Left lung (tissue), 14 donors: ENCODE measurements at places on chromosomes 1 and 21. TPM values are rescaled to one million over a fixed set of nuclear protein-coding genes. Genes with fewer than 3 reads are reported as not detected.
A peak's percentile ranks its signal among the peaks of the same experiment; 100 is the strongest.

DNA sequence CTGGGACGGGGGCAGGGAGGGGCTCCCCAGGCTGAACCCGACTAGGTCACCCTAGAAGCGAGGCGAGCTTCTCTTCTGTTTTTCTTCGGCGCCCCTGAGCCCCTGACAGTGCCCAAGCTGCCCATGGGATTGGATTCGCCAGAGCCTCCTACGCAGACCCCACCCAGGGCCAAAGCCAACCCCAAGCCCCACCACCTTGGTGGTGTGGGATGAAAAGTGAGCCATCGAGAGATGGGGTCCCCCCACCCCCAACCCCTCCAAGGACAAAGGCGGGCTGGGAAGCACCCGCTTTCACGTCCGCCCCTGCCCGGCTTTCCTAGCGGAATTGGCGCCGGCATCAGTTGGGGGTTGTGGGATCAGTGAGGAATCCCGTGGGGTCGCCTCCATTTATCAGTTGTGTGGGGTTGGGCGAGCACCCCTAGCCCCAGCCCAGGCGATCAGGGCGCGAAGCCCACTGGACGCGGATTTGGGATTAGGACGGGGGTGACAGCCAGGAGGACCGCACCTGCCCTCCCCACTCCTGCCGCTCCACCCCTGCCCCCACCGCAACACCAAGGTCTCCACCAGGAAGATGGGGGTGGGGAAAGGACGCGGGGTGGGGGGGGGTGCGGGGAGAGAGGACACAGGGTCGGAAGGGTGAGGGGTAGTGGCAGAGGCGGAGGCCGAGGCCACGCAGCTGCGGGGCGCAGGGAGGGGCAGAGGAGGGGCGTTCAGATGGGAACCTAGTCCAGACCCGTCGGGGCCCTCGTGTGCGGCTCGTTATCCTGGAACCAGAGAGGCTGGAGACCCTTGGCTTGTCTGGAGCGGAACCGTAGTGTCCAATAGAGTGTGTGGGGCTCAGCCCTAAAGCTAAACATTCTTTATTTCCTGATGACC is 4.4 kb downstream of the TSPEAR start:
- H3K27ac ChIP-seq, result no peak overlapping the region
- peaks cover 63% of the 10 kb centered on the region for H3K27me3 ChIP-seq
- no peaks in the 10 kb centered on the region for H3K36me3 ChIP-seq
- H3K4me1 ChIP-seq, result peaks cover 6% of the 10 kb centered on the region
- H3K4me3 ChIP-seq, result no peak overlapping the region
- DNase-seq, result peak; percentile 67

DNA sequence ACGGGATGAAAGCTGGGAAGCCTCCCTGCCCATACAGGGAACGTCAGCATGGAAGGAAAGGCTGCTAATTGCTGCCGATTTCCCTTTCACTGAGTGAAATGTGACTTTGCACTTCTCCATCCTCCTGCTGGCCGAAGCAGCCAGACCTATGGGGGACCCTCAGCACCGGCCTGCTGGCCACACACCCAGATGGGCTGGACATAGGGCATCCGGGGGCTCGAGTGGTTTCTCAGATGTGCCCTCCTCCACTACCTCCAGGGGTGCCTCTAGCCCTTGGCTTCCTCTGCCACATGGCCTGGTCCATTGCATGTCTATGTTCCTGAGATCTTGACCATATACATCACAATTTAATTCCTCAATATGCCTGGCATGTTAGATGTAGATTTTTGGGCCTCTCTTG is 79.7 kb downstream of the LRRN2 start:
- H3K4me1 ChIP-seq, result no peaks in the 10 kb centered on the region
- no peaks in the 10 kb centered on the region for H3K36me3 ChIP-seq
- H3K27ac ChIP-seq, result no peak overlapping the region
- no peaks in the 10 kb centered on the region for H3K27me3 ChIP-seq
- DNase-seq, result no peak

DNA sequence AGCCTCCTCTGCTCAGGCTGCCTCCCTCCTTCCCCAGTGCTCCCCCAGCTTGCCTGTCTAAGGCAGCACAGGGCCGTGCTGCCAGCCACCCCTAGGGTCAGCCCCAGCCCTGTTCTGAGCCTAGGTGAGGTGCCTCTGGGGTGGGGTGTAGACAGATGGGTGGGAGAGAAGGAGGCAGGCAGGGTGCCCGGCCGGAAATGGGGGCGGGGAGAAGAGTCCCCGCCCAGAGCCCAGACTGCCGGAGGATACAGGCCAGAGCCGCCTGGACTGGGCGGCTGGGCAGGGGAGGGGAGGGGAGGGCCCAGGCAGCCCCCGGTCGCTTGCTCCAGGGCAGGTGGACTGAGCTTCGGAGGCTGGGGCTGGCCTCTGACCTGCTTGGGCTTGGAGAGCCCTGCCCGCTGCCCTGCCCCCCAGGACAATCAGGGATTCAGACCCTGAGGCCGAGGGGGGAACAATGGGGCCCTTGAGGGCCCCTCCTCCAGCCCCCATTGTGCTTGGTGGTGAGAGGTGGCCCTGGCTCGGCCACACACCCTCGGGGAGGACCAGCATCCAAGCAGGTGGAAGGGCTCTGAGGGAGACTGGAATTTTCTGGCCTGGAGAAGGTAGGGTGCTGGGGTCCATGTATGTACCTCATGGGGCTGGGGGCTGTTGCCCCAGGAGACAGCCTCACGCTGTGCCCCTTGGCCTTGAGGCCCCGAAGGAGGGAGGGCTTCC is at the start of gene GJC2:
GJC2 (plus strand) TSS at position 525 of the 714 bp plus-strand sequence. CDS start 7,829 bp downstream, outside the sequence.
- peak within 1 kb of the TSS; percentile 23 for H3K4me3 ChIP-seq
- H3K36me3 ChIP-seq, result peaks cover 56% of the 10 kb centered on the region
- H3K4me1 ChIP-seq, result peaks cover 59% of the 10 kb centered on the region
- no peaks in the 10 kb centered on the region for H3K27me3 ChIP-seq

SH2D1B gene
- 0.68 TPM for total RNA-seq

CSF3R gene
- 334 TPM for total RNA-seq
